ENCODE measurements at places on chromosomes 2 and 18.

GRCh38 chr18:11283479-11284161 is 134.3 kb upstream of the PIEZO2 start:
- DNase-seq: no peak

GRCh38 chr2:236704887-236705286 is 135.3 kb downstream of the ACKR3 start:
- DNase-seq: peak; percentile 46

DNA sequence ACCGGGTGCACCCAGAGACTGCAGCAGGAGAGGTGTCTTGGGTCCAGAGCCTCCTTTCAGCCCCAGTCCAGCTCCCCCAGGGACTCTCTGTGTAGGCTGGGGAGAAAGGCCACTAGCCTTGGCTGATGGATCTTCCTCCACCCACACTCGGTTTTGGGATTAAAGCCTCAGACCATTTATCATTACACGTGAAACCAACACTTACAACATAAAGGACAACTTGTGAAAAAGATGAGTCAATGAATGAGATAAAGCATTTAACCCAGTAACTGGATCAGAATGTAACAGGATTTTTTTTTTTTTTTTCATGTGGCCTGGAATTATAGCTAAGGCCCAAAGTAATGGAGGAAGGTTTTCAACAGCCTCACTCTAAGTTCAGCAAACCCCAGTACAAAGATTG is 32.1 kb downstream of the NAT8 start:
- no peak for DNase-seq

GRCh38 chr2:96832754-96833507 is 10.9 kb downstream of the ANKRD23 start:
- DNase-seq: no peak

DNA sequence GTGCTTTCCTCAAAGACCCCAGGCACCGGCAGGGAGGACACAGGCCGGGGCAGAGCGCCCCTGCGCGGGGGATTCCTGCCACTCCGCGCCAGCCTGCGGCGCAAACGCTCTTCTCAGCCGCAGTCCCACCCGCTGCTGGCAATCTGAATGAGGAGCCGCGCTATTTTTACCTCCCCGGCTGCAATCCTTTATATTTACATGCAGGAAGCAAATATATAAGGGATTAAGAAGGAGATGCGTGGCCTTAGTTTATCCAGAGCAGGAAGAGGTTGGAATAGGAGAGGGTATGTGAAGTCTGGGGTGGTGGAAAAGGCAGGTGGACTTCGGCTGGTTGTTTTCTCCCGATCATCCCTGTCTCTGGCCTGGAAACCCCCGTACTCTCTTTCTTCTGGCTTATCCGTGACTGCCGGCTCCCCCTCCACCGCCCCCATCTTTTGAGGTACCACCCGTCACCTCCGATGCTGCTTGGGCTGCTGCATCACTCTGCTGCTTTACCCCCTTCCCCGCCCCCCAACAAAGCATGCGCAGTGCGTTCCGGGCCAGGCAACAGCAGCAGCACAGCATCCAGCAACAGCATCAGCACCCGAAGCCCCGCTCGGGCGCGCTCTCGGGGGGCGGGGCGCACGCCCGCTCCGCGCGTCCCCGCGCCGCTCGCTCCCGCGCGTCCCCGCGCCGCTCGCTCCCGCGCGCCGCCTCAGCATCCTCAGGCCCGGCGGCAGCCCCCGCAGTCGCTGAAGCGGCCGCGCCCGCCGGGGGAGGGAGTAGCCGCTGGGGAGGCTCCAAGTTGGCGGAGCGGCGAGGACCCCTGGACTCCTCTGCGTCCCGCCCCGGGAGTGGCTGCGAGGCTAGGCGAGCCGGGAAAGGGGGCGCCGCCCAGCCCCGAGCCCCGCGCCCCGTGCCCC is at the start of gene ADAM23:
ADAM23 (plus strand) TSS at position 700 of the 902 bp plus-strand sequence. CDS start 335 bp downstream, outside the sequence.
- peak; percentile 58 for DNase-seq

DNA sequence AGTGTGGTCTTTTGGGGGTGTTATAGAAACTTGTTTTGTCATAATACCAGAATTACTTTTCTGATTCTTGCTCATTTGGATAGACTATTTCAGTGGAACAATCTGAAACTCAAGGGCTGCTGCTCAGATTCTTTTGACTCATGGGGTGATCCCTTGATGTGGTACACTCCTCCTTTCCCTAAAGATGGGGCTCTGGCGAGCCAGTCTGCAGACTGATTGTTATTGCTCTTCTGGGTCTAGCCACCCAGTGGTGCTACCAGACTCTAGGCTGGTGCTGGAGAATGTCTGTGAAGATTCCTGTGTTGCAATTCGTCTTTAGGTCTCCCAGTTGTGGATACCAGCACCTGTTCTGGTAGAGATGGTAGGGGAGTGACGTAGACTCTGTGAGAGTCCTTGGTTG is 4.2 kb upstream of the MARS2 start:
- DNase-seq: no peak

All from aorta (tissue), 5 donors.